Kasumi-1 (cell line): ENCODE measurements at places on chromosomes 3 and 15.

DNA sequence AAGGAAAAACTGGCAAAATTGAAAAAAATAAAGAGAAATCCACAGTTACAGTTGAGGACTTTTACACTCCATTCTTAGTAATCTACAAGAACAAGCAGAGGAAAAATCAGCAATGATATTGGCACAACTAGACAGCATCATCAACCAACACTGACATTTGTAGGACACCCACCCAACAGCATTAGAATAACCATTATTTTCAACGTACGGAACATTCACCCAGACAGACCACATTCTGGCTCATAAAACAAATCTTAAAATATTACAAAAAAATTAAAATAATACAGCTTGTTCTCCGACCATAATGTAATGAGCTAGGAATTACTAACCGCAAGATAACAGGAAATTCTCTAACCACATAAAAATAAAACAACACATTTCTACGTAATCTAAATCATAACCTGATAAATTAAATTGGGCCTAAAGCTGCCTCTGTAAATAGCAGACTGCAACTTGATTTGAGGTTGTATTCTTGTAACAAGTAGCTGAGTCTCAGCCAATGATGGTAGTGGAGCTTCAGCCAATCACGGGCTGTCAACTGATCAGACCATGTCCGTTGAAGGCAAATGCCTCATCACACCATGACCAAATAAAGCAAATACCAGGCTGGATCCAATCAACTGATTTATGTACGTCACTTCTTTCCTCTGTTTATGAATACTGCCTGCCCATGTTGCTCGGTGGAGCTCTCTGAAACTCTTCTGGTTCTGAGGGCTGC, 9.2 kb downstream of the PLSCR4 start:
- DNase-seq = no peak

- no peak for DNase-seq
Observed at GRCh38 chr15:30919877-30920550, 16.3 kb downstream of the FAN1 start.

DNA sequence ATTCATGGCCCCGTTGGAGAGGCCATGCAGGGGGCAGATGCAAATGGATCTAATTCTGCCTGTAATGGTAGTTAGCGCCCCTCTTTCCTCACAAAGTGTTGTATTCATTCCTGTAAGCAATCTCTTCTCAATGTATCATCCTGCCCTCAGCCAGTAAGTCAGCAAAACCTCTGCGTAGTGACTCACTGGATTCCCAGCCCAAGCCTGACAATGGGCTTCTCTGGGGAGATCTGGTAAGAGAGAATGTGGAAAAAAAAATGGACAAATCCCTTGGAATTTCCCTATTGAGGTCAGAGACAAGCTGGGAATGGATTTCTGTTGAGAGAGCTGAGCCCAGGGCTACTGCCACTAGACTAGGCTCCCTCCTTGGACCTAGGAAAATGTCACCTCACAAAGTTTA, 25.4 kb downstream of the ADPGK start:
- no peak for DNase-seq

DNA sequence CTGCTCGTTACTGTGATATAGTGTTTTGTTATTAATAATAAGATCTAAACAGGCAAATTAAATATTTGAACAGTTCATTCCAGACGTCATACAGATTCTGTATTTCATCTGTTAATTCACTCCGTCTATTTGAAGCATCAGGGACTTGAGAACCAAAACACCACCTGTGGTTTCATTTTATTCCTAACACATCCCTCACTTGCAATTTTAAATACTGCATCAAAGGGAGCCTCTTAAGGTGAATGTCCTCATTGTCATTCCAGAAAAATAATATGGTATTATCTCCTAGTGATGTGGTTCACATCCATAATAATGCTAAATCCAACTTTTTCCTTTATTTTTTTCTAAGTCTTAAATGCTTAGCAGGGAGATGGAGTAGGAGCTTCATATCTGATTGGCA, 1390.9 kb upstream of the CADM2 start:
- DNase-seq = no peak

DNA sequence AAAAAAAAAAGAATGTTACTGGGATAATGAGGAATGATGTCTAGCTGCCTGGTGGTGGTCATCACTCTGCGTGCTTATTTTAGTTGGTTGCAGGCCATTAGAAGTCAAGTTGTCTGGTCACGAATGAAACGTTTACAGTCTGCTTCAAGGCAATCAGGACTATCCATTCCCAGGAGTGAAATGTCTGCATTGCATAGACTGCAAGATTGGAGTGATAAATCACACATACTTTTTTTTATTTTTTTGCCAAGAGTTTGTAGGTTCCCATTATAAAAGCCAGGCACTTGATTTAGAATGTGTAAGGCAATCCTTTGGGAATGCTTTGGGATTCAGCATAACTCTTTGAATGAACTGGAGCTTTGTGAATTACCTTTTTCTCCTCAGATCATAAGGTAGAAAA, 132.3 kb downstream of the STAC start:
- DNase-seq = no peak

- DNase-seq = no peak
Observed at GRCh38 chr15:49492830-49493229, 69.8 kb downstream of the FGF7 start.

- DNase-seq = no peak
Observed at GRCh38 chr15:52200831-52201365, 9.7 kb upstream of the GNB5 start.

GRCh38 chr3:119781330-119782198, at the start of gene NR1I2:
Gene NR1I2 (plus strand): TSS chr3:119782101.
- peak; percentile 30 for DNase-seq

GRCh38 chr3:122770521-122771202, 23.0 kb downstream of the HSPBAP1 start:
- DNase-seq = no peak

- DNase-seq = no peak
Observed at GRCh38 chr3:18066899-18067582, 324.6 kb upstream of the TBC1D5 start.

DNA sequence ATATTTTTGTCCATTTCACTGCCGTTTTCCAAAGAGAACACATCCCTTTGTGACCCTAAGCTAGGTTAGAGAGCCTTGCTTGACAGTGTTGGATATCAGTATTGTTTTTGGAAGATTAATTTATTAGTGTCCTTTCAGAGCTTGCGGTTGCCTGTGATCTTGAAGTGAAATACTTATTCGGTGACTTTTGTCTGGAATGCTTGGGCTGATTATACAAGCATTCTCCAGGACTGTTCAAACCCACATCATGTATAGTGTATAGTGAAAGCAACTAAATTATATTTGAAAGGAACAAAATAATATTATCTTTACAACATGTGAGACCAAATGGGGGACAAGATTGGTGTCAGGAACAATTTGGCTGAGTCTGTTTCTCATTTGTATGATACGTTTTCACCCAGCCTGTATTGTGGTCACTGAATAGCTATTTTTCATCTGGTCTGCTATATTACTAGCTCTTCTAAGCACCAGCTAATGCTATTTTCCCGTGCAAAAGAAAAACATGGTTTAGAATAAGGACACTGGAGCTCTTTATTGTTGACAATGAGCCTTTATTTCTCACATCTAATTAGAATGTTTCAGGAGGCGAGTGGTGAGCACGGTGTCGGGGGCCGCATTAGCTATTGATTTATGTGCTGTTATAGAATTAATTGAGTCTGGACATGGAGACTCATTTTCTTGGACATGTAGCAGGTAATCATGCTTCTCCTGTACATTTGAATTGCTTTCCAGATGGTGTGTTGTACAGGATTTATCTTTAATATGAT, 158.1 kb downstream of the APBA2 start:
- no peak for DNase-seq

GRCh38 chr15:61115241-61115640, 113.9 kb downstream of the RORA start:
- DNase-seq = no peak

DNA sequence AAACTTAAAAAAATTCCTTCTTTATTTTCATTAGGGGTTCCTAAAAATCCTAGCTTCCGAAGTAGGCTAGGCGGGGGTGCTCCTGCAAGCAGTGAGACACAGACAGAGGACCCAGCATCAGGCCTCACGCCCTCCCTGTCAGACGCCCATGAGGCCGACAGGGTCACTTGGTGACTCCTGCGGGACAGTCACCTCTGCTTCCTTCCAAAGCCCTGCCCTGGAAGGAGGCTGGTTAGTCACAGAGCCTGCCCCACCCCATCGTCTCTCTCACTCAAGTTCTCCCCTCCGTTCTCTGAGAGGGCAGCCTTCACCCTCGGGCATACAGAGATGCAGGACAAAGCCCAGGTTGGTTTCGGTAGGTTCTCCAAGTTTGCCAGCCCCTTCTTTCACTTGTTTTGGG, 38.6 kb downstream of the EHD4 start:
- DNase-seq = no peak

- DNase-seq = no peak
Observed at GRCh38 chr3:26229801-26230200, 392.8 kb upstream of the LRRC3B start.

DNA sequence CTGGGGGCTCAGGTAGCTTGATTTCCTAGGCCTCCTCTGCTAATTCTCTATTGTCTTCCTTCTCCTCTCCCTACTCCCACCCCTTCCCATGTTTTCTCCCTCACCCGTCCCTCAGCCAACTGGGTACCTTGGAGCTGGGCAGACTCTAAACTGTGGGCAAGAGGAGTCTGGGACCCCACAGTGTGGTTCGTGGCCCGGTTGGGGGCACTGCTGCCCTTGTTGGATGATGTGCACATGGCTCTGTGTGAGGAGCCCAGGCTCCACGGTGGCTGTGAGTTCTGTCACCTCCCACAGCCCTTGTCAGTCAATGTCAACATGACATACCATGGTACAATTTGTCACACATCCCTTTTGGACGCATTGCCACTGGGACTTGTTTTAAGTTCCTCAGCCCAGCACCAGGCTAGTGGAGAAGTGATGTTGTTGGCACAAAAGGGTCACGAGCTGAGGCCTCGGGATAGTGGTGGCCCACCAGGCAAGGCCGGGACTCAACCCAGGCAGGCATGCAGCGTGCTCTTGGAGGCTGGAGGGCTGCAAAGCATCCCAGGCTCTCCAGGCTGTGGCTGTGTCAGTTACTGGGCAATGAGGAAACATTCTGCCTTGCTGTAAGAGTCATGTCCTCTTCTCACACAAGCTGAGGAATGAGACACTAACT, 142.3 kb downstream of the TLE3 start:
- DNase-seq = no peak

GRCh38 chr3:42490243-42490642, 12.2 kb upstream of the VIPR1 start:
- DNase-seq = peak; percentile 92

- DNase-seq = peak; percentile 35
Observed at GRCh38 chr15:51736751-51737521, 519 bp downstream of the LYSMD2 start.

GRCh38 chr3:111917300-111917699, 58.2 kb downstream of the PHLDB2 start:
- DNase-seq = no peak

DNA sequence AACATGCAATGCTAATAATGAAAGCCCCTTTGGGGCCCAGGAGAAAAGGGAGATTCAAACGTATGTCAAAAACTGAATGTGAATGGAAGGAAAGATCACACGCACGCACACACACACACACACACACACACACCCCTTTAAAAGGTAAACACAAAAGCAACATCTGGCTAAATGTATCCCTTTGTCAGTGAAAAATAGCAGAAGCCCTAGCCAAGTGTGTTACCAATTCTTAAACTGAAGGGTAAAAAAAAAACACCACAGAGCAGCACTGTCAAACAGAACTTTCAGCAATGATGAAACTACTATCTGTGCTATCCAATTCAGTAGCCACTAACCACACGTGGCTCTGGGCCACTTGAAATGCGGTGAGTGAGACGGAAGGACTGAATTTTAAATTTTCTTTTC, 4.9 kb downstream of the RFTN1 start:
- DNase-seq = no peak

DNA sequence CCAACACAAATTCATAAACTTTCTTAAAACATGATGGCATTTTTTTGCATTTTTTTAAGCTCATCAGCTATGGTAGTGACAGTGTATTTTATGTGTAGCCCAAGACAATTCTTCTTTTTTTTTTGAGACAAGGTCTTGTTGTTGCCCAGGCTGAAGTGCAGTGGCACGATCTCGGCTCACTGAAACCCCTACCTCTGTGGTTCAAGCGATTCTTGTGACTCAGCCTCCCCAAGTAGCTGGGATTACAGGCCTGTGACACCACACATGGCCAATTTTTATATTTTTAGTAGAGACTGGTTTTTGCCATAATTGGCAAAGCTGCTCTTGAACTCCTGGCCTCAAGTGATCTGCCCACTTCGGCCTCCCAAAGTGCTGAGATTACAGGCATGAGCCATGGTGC, 17.3 kb upstream of the USP50 start:
- DNase-seq = no peak

DNA sequence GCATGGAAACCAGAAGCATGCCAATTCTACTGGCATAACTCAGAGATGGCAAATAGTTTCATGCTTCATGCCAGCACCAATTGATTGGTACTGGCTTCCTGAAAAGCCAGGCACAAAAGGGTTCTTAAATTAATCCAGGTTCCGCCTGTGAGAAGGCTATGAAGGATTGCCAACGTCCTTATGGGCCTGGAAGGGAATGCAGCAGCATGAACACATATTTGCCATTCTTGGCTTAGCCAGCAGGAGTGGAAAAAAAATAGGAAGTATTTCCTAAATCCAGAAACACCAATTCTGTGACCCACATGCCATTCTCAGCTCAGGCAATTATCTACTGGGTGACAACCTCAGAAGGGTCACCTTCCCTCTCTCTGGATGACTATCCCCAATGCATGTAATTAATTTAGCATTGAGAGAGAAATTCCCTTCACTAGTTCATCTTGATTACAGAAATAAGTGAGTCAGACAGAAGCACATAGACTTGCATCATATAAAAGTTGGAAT, 36.0 kb downstream of the ADAMTS9 start:
- no peak for DNase-seq

GRCh38 chr3:11288786-11289637, 16.8 kb downstream of the ATG7 start:
- DNase-seq = peak; percentile 81
